ENCODE measurements at places on chromosomes 5 and 9.

GRCh38 chr9:138114501-138115245, 237.1 kb downstream of the CACNA1B start:
- no peak for DNase-seq

DNA sequence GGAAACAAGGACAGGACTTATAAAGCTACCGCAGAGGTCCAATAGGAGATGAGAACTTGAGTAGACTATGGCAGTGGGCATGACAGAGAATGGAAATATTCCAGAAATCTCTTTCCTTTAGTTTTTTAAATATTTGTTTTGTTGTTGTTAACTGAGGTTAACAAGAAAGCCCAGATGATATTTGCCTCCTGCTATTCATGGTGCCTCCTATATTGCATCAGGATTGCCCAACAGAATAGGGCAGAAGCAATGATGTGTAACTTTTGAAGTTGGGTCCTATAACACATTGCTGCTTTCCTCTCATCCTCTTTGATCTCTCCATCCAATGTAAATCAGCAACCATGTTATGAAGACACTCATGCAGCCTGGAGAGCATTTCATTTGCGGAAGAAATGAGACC, 42.8 kb downstream of the PDE4D start:
- DNase-seq, result no peak

DNA sequence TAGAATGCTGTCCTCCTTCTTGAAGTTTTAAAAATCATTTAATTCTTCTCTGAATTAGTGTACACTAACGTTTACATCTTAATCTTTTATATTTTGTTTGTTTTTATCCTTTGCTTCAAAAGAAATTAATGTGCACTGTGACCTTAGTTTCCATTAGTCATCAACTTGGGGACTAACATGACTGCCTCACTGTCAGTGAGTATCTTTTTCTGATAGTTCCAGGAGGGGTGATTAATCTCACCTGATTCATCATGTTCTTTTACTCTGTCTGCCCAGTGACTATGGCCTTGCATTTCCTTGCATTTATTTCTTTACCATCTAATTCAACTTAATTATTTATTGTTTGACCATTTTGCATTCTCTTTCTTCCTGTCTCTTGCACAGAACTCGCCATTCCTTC, 33.4 kb upstream of the NR3C1 start:
- no peak for DNase-seq

DNA sequence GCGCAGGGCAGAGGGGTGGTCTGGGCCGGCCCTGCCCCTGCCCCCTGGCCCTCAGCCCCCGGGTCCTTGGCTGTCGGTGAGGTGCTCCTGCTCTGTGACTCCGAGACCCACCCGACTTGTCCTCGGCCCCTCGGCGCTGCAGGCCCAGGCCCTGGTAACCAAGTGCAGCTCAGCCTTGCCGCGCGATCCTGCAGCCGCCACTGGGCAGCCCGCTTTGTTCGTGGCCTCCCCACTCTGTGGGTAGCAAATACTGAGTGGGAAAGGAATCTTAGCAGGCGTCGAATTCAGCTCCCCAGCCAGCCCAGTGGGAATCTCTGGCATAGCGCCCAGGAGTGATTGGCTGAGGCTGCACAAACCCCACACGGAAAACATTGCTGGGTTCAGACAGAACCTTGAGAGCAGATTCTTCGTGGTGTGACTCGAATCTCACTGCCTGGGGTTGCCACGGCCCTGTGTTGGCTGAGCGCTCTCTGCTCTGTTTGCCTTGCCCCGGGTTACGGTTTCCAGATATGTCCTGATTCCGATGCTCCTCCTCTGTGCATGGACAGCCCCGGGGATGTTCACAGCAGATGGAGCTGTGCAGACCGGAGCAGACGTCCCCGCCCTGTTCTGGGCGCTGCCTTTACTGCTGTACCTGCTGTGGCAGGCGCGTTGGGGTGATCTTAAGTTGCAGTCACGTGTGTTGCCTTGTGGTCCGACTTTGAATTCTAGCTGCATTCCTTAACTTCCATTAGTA, 13.4 kb upstream of the EXOC3 start:
- DNase-seq, result no peak

GRCh38 chr5:170151097-170151831, 45.6 kb downstream of the FOXI1 start:
- no peak for DNase-seq

- DNase-seq, result no peak
These were observed 886.9 kb upstream of the DMAC1 start for GRCh38 chr9:8686516-8686915.

DNA sequence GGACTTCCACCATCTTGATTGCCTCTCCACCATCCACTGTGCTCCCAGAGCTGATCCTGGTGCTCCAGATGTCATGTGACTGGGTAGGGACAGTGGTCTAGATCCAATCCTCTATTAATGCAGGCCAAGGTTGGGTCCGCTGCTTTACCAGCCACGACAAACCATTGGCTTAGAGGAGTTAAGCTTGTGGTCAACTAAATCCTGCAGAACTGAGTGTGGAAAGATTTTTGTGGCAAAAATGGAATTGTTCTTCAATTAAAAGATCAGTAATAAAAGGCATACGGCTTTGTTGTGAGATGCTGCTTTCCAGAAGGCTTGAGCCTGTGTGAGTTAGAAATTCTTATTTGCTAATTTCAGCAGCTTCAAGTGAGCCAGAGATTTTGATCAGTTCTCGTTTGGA, 30.7 kb downstream of the SLC1A3 start:
- DNase-seq, result no peak

DNA sequence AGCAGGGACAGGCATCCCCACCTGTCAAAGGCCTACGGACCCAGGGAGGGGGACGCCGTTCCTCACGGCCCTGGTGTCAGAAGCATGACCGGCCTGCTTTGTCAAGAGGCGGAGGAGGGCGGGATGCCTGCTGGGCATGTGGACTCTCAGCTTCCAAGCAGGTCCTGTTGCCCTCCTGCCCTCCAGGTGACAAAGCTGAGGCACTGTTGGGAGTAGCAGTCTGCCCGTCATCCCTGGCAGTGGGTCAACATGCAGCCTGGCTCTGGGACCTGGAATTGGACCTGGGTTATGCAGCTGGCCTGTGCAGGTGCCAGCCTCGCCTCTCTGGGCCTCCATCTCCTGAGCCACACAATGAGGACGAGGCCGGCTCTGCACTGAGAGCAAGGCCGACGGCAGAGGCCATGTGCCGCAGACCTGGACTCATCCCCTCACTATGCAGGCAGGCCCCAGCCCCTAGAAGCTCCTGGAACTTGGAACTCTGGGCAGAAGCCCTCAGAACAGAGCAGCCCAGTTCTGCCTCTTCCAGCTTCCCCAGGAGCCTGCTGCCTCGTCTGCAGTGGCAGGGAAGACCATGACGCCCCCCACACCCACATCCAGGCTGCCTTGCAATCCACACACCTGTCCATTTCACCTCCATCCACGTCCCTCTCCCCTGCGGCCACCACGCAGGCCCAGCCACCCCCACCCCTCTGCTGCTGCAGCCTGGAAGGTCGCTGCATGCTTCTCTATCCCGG, 20.8 kb upstream of the FCN1 start:
- no peak for DNase-seq

DNA sequence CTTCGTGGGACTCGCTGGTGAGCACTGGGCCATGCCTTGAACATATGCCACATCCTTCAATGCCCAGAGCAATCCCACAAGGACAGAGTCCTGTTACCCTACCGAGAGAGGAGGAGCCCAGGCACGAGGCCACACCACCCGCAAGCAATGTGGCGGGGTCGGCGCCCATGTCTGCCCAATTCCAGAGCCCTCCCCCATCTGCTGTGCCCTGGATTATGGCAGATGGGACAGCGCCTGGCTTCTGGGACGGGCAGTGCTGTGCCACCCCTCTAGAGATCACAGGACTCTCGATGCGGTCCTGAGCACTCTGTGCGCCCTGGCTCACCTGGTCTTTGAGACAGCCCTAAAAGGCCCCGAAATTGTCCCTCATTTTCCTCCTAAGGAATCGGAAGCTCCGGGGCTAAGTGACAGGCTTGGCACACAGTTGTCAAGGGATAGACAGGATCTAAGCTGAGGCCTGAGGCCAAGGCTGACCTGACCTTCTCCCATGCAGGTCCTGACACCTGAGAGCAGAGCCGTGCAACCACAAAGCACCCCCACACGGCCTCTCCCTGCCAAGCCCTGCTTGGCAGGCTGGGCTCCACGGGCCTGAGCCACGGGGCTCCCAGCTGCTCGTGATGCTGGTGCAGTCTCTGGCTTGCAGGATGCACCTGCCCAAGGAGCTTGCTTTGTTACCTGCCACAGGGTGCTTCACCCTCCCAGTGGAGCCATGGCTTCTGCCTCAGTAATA, 48.8 kb downstream of the PRRT1B start:
- no peak for DNase-seq

GRCh38 chr5:152534641-152535040, 129.6 kb upstream of the NMUR2 start:
- no peak for DNase-seq

DNA sequence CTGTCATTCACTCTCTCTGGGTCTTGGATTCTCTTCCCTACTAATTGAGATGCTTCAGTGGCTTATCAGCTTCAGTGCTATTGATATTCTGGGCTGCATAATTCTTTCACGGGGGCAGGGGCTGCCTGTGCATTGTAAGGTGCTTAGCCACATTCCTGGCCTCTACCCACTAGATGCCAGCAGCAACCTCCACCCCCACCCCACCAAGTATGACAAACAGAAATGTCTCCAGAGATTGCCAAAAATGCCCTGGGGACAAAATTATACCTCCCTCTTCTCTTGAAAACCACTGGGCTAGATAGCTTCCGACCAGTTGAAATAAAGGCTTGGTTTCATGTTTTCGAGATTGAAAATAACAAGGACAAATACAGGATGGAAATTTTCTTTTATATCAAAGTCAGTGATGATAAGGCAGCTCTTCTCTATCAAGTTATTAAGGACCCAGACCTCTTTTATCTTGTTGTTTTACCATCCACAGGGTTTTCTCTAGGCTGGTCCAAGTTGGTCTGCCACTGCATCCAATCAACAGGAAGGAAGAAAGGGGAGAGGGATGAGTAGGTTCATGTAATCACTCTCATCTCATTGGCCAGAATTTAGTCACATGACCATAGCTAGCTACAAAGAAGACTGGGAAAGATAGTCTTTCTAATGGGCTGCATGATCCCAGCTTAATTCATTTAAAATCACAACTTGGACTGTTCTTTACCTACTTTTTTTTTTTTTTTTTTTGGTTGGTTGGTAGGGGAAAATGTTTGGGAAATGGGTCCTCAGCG, 92.1 kb upstream of the RANBP3L start:
- DNase-seq, result no peak

DNA sequence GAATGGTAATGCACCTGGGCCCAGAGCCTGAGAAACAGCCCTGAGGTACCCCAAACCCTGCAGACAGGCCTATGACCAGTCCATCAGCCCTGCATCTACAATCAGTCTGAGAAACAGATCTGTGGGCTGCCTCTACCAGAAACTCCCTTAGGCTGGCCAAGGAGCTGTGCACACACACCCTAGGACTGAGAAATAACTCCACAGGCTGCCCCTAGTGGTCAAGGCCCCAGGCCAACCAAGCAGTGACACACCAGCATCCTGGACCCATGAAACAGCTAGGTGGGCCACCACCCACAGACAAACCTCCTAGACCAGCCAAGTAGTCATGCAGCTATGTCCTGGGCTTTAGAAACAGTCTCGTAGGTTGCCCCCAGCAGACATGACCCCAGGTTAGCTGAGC, 253.6 kb upstream of the VLDLR start:
- no peak for DNase-seq

GRCh38 chr9:76203373-76203772, 190.9 kb downstream of the RFK start:
- no peak for DNase-seq

DNA sequence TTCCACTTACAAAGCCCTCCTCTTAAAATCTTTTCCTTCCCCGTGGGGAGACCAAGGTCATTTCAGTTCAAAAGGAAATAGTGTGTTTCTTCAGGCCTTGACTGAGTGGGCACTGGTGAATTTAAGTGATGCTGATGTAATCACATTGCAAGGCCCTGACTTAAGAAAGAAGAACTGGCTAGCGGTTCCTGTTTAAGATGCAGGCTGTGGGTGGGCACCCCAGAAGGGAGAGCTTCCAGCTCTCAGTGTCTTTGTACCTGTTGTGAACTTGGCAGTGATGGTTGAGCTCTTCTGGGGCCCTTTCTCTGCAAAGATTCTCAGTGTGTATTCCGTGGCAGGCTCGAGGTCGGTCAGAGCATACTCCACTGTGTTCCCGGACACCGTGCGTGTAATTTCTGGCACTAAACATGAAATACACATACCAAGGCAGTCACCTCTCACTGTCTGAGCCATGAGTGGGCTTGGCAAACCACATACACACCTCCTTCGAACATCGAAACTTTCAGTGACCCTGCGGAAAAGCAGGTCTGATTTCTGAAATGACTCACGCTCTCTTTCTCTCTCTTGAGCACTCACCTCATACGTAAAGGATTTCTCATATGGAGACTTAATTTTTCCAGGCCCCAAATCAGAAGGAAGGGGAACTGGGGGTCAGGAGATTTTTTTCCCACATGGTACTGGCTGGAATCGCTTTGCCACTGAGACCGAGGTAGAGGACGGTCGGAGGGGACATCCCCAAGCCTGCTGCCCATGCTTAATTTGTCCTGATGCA, 81.9 kb downstream of the TNC start:
- DNase-seq, result no peak

GRCh38 chr5:133866160-133866902, 102.1 kb downstream of the C5orf15 start:
- no peak for DNase-seq

DNA sequence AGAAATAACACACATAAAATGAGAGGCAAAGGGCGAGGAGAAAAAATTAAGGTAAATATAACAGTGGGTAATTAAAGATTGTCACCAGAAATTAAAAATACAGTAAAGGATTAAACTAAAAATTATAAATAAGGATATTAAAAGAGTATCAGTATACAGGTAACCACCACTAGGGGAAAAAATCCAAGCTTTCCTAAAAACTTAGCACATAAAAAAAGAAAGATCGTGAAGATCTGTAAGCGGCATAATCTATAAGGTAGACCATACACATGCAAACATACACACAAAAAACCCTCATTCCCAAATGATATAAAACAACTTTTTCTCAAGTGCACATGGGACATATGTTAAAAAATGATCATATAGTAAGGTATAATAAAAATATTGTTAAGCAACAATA, 577.3 kb upstream of the NUDT12 start:
- DNase-seq, result no peak

DNA sequence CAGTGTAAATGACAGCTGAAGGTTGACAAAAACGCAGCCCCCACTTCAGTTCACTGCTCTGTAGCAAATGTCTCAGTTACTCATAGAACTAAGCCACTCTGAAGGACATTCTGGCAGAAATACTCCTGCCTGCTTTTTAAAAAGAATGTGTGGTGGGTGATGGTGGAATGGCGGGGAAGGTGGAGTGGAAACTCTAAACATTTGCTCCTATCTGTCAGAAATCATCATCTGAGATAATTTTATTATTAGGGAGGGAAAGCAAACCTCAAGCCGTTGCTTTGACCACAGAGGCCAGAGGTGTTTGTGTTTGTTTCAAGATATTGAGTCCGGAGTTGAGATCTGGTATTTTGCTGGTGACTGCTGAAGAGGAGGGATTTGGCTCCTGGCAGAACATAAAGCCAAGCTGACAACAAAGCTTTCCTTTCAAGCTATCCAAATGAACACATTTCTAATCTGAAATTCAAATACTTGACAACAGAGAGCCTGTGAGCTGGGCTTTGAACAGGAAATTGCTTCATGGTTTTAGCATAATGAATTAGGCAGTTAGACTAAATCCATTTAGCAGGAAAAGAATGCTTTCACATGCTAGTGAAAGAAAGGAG, 362.7 kb downstream of the CSNK1G3 start:
- no peak for DNase-seq

- DNase-seq, result no peak
These were observed 42.0 kb downstream of the FRMPD1 start for GRCh38 chr9:37692622-37693221.

GRCh38 chr5:60829490-60830266, 14.4 kb downstream of the ELOVL7 start:
- no peak for DNase-seq

GRCh38 chr5:2113348-2114131, 230.8 kb upstream of the IRX4 start:
- DNase-seq, result no peak

Data from CD4-positive, alpha-beta memory T cell (primary cell).